Spinal cord (tissue), 10 donors: ENCODE measurements at places on chromosomes 1 and 21. TPM values are rescaled to one million over a fixed set of nuclear protein-coding genes. Genes with fewer than 3 reads are reported as not detected.

DNA sequence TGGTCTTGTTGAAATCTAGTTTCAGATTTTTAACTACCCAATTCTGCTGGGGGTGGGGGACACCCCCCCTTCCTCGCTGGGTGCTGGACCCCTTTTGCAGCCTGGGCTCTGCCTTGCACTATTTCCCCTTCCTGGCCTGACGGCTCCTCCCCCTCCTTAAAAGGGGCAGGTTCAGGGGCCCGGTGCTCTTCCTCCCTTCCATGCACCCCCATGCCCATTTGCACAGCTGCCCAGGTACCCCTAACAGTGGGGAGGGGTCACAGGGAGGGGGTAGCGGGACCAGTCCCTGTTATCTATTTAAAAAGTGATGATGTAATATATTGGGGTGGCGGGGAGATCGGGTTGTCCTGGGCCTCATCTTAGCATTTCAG is 15.3 kb downstream of the ZBTB7B start:
- DNase-seq: no peak

DNA sequence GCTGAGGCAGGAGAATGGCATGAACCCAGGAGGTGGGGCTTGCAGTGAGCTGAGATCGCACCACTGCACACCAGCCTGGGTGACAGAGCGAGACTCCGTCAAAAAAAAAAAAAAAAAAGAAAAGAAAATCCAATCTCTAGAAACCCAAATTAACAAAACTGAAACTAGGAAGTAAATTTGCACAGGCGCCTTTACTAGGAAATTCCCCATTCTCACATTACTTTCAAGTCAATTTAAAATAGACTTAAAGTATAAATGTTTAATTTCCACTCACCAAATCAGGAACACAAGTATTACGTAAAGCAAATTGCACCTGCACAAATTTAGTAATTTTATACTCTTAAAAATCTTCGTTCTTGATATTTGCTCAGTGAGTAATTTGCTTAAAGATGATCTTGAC is 67.8 kb upstream of the BCAR3 start:
- no peak for DNase-seq

DNA sequence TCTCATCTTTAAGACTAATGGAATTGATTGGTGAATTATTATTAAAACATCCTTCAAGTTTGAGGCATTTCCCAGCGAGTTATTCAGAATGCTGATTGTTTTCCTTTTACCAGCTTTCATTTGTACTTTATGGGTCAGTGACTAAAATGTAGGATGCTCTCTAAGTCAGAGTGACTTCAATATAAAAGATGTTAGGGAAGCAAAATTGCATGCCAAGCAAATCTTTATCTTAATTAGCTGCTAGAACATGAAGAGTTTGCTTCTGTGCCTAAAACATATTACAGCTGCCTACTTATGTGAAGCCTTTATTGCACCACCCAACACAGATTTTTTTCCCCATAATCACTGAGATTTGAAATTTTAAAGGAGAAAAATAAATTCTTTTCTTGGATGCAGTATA is 79.8 kb upstream of the CYYR1 start:
- DNase-seq: peak; percentile 5

GRCh38 chr1:202621446-202621845 is 88.8 kb downstream of the SYT2 start:
- DNase-seq: no peak

Gene NTRK1
- polyA plus RNA-seq: 2.8 TPM

- no peak for DNase-seq
These were observed 61.2 kb downstream of the ERI3 start for GRCh38 chr1:44293761-44294315.

DNA sequence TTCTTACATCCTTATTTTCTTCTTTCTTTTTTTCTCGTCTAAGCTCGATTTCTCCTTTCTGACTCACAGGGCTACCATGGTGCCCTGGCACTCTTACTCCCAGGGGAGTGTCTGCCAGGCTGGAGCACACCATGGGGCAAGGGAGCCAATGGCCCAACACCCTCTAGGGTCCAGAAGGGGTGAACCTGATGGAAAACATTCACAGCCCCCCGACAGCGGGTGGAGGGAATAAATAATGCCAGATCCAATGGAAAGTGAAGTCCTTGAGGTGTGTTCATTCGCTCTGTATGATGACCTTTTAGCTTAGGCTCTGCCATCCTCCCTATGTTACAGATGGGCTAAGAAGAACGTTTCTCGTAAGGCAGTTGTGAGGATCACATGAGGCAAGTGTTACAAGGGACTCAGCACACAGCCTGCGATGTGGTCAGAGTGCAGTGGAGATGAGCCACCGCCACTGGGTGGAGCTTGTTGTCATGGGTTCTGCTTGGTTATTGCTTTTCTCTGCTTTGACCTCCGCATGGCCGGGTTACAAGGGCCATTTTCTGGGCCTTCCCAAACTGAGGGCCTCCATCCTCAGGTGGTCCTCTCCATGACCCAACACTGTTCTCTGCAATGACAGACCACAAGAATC is 3.5 kb upstream of the FCMR start:
- no peak for DNase-seq

- no peak for DNase-seq
These were observed 58.9 kb upstream of the ADARB1 start for GRCh38 chr21:45015469-45015860.

- DNase-seq: no peak
These were observed 646.3 kb downstream of the KIF26B start for GRCh38 chr1:245800901-245801605.

Gene DSTYK
- polyA plus RNA-seq: 19.2 TPM

- peak; percentile 63 for DNase-seq
These were observed 318.8 kb downstream of the PCP4 start for GRCh38 chr21:40186045-40186444.

GRCh38 chr21:42734323-42734971 is 81.0 kb downstream of the PDE9A start:
- no peak for DNase-seq

Gene TCHHL1
- not detected for polyA plus RNA-seq

DNA sequence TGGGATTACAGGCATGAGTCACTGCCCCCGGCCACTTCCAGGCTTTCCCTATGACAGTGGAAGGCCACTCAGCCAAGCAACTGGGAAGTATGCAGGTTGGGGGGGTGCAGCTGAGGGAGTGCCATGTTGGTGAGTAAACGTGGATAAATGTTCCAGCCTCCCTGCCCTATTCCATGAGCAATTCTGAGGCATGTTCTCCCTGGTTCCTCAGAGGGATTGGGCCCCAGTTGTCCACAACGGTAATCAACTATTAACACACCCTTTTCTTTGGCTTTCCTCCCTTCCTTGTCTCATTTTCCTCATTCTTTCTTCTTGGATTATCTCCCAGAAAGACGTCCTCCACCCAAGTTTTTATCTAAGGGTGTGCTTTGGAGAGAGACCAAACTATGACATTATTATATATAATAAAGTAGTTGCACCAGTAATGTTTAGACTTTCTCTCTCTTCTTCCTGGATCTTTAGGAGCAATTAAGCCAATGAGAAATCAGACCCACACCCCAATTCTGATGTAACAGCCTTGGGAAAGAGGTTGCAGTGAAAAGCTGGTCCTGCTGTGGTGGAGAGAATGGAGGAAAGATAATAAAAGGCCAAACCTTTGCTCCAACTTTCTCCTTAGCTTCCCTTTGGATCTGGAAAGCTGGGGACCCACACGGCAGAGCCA is 6.8 kb upstream of the SLAMF9 start:
- no peak for DNase-seq

Gene KIF17
- 9.3 TPM for polyA plus RNA-seq

DNA sequence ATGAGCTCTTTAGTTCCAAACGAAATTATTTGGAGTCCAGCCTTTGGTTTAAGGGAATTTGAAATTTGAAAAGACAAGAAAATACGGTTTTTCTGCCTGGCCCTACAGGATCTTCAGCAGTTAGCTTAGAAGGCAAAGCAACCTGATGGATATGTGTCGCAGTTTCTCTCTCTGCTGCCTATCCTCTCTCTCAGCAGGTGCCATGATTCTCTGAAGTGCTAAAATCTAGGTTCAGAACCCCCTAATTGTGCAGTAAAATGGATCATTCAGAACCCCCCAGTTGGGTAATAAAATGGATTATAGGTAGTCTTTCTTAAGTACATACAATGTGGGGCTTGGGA is 446 bp upstream of the DEPDC1 start:
- DNase-seq: no peak

Gene ZBTB8B
- 5.6 TPM for polyA plus RNA-seq

GRCh38 chr1:160727316-160727640 is 11.8 kb upstream of the SLAMF7 start:
- DNase-seq: no peak

GRCh38 chr1:202207292-202207691 is 13.7 kb downstream of the LGR6 start:
- no peak for DNase-seq

DNA sequence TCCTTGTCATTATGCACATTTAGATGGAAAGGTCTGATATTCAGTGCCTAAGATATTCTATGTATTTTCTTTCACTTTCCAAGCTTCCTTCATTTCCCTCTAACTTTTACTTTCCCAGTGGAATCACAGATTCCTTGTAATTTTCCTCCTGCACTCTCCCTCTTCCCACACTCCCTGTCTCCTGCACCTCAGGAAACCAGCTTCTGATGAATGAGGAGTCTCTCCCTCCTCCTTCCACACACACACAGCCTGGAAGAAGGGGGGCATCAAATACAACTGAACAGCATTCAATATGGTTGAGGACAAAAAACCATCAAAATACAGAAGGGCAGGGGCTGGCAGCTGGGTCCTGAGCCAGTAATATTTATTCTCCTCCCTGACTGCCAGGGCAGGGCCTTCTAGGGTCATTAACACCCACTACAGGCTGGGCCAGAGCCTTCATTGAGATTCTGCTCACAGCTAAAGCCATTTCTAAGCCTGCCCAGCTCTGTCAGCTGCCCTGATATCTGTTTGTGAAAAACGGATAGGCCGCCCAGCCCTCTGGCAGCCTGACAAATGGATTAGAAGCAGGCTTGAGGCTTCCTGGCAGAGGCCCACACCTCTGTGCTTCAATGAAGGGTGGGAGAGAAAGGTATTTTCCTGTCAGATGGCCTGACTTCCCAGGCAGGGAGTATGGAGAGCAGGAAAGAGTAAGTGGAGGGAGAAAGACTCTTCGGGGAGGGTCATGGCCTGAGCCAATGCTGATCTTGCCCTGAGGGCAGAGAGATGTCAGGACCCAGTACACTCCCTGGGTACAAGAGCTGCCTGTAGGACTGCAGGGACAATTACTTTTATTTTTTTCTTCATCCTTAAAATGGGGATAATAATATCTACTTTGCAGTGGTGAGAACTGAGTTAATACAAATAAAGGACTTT is 138.9 kb upstream of the SPATA6 start:
- peak; percentile 75 for DNase-seq

DNA sequence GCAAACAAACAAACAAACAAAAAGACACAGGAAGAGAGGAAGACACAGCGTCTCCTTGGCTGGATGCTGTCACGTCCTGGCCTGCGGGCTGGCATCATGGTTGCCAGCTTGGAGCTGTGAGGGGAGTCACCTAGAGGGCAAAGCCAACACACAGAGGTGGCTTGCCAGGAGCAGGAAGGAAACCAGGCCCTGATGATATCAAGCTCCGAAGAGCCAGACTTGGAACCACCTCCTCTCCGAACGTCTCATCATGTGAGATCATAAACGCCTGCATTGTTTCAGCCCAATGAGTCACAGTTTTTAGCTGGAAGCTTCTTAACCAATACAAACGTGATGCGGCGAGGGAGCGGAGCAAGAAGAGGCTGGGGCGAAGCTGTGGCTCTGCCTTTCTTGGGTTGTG is 8.7 kb downstream of the PLA2G2D start:
- no peak for DNase-seq

DNA sequence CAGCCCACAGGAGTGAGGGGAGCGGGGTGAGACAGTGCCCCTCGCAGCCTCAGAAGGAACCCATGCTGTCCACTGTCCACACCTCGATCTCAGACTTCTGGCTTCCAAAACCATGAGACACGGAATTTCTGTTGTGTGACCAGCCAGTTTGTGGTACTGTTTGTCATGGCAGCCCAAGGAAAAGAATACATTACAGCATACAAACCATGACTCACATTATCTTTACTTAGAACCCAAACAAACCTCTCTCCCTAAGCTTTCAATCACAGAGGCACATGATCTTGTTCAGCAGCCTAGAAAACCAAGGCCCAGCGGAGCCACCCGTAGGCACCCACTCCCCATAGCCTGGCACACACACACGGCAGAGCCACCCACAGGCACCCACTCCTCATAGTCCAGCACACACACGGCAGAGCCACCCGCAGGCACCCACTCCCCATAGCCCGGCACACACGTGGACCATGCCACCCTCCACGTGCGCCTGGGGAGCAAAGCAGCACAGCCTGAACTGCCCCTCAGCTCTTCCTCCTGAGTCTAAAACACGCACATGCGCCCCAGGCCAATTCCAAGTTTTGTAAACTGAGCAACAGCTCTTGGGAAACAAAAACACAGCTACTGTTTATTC is 458 bp upstream of the KRTAP10-4 start:
- no peak for DNase-seq

GRCh38 chr21:36159356-36159921 is 2.8 kb downstream of the DOP1B start:
- DNase-seq: no peak

- no peak for DNase-seq
These were observed 21.6 kb downstream of the KIF21B start for GRCh38 chr1:201001962-201002361.

GRCh38 chr1:64594446-64594845 is 124.5 kb downstream of the CACHD1 start:
- peak; percentile 52 for DNase-seq

GRCh38 chr1:187646536-187647107 is 817.9 kb downstream of the PLA2G4A start:
- no peak for DNase-seq

Gene IGSF9
- 4.0 TPM for polyA plus RNA-seq
